ENCODE measurements at places on chromosomes 4 and X.

GRCh38 chr4:80926891-80927290, 103.6 kb upstream of the BMP3 start:
- no peak for DNase-seq

- DNase-seq = no peak
These were observed 20.0 kb downstream of the HCCS start for GRCh38 chrX:11131146-11131545.

DNA sequence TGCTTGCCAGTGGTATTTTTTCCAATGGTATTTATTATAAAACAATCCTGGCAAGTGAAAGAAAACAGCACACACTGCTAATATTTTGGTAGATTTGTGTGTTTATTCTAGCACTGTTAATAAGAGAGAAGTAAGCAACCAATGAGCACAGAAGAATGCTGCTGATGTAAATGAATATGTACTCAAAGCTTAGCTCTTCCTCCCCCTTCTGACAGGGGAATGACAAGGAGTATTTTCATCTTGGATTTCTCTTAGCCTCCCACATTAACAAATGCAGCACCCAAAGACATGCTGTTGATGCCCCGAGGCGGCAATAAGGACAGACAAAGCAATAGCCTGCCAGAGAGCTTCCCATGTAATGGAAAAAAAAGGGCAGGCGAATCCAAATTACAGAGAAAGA, 18.6 kb downstream of the ARHGAP6 start:
- DNase-seq = no peak

DNA sequence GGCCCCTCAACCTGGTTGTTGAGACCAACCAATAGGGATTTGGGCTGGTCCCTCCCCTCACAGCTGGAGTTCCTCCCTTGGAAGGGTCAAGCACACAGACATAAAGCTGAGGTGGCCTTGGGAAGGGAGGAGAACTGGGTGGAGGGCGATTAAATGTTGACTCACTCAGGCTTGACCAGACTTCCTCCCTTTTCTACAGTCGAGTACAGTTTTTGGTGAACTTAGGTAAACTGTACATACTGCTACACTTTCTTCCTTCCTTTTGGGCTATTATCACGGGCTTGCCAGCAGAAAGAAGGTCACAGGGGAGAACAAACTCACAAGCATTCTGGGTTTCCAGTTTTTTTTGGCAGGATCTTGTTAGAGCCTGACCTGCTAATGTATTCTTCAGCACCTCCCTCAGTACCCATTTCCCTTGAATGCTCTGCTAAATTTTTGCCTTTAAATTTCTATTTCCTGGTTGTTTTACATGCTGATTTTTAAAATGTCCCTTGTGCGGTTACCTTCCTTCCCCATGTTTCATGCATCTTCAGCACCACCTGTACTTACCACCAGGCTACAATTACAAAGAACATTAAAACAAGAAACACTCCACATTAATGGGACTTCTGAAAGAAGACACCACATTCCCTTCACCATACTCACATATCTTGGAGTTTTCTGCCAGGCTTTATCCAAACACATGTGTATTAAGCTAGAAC, 135.2 kb upstream of the RASGEF1B start:
- peak; percentile 2 for DNase-seq

- no peak for DNase-seq
These were observed 97.3 kb downstream of the PPP1R2C start for GRCh38 chrX:42680666-42681065.

- DNase-seq = no peak
These were observed 68.5 kb downstream of the NPNT start for GRCh38 chr4:105963461-105964400.

DNA sequence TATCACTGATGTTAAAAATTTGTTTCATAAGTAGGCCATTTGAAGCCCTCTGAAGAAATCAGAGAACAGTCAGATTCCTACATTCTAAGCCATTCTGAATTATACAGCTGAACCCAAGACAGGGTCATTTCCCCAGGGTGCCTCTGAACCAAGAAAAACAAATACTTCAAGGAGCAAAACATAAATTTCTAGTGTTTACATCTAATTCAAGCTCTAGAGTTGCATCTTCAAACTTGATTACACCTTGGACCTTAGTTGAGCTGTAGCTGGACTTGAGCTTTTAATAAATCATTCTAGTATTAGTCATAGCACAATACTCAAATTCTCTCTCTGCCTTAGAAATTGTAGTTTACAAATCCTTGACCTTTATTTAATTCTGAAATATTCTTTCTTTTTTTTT, 87.6 kb upstream of the IL15 start:
- no peak for DNase-seq

- no peak for DNase-seq
These were observed 18.3 kb downstream of the MAGED2 start for GRCh38 chrX:54825716-54826438.

DNA sequence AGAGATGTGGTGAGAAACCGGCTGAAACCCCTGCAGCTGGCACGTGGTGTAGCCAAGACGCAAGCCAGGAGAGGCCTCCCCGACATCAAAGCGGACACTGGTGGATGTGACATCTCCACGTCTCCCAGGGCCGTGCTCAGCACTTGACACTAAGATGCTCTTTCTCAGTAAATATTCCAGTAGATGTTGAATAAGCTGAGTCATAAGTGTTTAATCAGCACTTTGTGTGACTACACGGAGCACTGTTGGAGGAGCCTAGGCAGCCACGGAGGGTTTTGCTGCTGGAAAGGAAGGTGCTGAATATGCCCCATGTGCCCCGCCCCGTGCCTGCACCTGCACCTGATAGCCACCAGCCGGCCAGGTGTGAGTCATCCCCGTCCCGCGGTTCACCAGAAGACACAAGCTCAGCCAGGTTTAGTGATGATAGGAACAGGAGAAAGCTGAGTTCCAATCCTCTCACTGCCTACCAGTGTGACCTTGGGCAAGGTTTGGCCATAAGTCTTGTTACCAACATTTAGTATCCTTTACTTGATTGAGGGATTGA, 29.0 kb upstream of the C4orf50 start:
- DNase-seq = peak; percentile 4

DNA sequence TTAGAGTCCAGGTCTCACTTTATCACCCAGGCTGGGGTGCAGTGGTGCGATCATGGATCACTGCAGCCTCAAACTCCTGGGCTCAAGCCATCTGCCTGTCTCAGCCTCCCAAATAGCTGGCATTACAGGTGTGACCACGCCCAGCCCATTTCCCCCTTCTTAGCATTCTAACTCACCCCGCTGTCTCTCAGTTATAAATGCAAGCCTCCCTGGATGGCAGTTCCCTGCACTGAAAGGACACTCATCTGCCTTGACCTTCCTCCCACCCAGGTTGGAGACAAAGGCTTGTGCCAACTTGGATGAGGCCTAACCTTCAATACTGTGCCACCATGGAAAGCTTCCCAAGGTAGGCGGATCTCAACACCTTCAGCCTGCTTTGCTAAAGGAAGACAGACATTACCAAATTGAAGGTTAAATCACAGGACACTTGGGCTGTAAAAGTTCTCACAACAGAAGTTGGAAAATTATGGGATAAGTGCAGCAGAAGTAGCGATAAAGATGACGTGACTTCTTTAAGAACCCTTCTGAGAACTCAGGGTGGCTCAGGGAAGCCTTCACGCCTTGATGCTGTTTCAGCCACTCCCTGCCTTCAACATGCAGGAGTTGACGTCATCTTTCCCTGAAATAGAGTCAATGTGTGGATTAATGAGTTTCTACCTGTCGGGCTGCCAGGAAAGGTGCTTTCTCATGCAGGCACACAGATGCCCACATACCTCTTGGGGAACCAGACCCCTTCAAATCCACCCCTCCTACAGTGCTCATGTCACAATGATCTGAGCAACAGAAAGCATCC, 10.6 kb upstream of the GPM6B start:
- DNase-seq = no peak

DNA sequence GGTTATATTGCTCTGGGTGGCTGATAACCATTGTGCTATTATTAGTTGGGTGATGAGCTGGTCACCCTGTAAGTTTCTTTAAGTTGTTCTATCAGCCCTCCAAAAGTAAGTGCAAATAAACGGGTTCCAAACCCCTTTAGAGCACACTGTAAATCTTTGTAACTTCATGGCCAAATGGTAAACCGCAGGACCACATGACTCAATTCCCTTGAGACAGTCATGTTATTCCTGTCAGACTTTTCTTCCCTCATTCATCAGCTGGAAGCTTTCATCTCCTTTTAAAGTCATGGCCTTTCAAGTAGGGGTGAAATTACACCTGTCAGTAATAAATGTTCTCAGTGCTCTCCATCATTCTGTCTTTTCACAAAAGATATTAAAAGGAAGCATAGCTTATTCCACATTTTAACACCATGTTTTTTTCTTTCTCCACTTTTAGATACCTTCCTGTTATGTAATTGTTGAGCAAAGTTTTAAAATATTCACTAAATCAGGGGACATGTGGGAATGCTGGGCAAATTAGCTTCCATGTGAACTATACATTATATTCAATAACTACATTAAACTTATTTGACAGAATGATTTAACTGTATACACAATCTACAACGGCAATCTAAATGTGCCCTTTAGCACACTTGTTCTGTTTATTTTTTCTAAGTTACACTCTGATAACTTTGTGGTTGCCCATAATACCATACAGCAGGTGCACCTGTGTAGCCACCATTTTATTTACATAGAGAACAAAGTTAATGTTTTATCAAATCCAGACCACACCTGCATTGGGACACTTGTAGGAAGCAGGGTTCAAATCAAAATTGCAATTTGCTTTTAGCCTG, 275.5 kb downstream of the CFAP299 start:
- DNase-seq = peak; percentile 36

GRCh38 chrX:30679369-30679768, 26.1 kb downstream of the GK start:
- DNase-seq = no peak

DNA sequence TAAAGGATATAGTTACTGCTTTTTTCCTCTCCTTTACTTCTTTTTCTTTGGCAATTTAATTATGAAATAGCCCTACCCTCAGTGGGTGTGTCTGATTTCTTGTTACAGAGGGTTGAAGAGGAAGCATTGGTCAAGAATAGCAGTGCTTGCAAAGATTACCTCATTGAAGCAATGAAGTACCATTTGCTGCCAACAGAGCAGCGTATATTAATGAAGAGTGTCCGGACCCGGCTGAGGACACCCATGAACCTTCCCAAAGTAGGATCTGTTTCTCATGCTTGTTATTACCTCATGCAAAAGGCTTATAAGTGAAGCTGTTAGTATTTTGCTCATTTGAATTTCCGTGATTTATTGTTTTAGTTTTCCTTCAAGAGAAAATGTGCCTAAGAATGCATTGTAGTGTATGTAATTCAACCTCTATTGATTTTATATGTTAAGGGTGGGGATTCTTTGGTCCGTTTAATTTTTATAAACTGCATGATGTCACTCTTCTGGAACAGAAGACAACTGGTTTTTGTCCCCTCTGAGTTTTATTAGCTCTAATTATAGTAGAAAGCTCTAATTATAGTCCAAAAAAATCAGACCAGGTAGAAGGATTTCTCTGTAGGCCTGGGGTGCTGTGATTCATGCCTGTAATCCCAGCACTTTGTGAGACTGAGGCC, 27.9 kb upstream of the MSMO1 start:
- no peak for DNase-seq

GRCh38 chr4:139176302-139177048, 543 bp downstream of the ELF2 start:
- peak; percentile 66 for DNase-seq

GRCh38 chrX:124362761-124363160, 16.4 kb downstream of the SH2D1A start:
- DNase-seq = no peak

GRCh38 chrX:39149761-39150160, 348.5 kb downstream of the MID1IP1 start:
- no peak for DNase-seq

DNA sequence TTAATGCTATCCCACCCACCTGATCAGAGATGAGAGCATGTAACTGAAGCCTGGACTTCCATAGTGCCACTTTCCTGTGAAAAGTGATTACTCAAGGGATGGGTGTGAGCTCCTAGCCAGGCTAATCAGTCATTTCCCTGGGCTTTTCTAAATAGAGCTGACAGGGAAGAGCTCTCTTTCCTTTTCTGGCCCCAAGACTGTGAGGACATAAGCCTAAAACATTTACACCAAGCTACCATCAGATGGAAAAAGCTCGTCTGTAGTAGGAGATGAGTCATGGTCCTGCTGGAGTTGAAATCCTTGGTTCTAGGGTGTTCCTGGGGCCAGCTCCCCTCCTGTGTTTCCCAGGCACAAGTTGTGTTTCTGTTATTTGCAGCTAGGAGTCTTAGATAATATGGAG, 52.4 kb upstream of the NDP start:
- DNase-seq = no peak

DNA sequence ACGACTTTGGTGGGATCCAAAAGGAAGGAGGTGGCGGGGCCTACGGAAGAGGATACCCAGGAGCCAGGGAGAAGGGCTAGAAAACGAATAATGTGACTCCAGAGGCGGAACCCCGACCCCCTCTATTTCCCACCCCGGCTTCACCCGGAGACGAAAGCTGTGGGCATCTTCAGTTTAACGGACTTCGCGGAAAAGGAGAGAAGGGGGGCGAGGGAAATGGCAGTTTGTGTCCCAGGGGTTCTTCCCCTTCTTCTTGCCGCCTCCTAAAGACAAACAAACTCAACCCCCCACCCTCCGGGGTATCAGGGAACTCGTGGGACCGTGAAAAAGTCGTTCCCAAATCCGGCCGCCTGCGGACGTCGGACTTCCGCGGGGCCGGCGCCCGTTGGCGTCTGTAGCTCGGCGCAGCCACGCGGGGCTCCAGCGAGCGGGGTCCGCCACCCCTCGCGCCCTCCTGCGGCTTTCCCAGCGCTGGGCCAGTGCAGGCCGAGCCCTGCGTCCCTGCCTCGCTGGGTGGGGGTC, 3.6 kb upstream of the LEF1 start:
- DNase-seq = no peak

DNA sequence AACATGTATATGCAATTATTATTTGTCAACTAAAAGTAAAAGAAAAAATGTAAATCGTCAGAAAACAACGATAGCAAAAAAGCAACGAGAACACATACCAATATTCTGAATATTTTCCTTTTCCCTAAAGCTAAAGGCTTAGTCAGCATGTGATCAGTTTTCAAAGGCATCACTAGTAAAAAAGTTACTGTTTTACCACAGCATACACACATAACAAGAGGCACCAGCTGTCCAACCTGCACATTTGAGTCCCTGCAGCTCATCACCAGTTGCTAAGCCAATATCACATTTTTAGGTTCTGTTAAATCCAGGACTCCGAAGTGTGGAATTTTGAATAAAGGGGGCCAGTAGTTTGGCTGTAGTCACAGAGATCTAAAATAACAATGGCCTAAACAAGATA, 203.8 kb downstream of the ADGRA3 start:
- DNase-seq = no peak

DNA sequence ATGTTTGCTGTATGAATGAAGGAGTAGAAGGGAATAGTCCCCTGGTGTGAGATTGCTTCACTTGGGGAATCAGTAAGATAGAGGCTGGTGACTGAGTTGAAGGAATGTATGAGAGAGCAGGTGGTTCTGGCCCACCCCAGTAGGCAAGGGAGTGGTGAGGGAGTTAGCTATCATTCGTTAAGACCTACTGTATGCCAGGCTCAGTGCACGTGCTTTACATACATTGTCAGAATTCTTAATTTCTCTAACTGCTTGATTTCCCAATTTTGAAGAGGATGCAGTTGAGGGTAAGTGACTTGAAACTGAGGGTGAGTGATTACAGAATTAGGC, 700 bp downstream of the VMA21 start:
- no peak for DNase-seq

Data from LoVo (cell line).